ENCODE measurements at places on chromosomes 7 and 10.

DNA sequence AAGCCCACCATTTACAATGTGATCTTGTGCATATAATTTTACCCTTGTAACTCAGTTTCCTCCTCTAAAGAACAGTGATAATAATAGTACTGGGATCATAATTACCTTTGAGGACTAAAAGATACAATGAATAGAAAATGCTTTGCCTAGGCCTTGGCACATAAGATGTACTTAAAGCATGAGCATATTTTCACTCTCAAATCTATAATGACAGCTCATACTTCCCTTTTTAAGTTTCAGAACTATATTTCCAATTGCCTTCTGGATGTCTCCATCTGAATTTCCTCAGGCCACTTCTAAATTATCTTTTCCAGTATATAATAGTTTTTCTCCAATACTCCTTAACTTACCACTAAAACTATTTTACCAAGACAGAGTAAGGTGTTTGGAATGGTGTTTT is 13.3 kb upstream of the ITGB8 start:
- no peak for DNase-seq

DNA sequence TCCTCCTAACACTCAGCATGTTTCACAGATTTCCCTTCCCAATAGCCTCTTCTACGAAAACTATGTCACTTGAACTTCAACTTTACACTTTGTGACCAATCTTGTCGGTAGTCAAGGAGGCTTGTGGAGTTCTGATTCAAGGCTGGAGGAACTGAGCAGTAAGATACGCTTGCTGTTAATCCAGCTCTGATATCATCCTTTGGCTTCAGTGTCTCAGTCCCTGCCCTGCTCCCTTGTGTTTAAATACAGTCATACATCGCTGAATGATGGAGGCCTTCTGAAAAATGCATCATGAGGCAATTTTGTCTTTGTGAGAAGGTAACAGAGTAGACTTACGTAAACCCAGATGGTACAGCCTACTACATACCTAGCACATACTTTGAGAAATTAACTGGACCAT is 173.6 kb downstream of the RNF133 start:
- no peak for DNase-seq

DNA sequence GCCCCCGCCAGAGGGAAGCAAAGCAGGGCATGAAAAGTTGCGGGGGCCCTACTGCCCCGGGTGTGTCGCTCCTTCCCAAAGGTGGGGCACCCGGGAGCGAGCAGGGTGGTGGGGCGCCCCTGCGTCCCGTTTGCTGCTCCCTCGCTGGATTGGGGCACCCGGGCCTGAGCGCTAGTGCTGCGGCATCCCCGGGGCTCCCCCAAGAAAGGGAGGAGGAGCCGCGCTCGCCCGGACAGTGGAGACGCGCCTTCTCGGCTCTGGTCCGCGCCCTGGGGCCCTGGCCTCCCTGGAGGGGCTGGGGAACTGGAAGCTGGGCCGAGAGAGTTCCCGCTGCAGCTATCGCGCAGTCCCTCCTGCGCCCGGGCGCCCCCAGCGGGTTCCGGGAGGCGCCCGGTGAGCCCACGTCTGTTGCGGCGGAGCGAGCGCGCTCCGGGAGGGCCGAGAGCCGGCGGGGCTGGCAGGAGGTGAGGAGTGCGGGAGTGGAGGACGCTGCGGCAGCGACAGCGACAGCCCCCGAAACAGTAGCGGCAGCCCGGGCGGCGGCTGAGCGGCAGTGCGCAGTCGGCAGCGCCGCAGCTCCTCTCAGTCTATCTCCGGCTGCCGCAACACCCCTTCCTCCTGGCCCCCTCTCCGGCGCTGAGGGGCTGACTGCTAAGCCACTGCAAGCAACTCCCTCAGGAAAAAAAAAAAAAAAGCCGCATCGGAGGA is 504 bp upstream of the BMPER start:
- no peak for DNase-seq

DNA sequence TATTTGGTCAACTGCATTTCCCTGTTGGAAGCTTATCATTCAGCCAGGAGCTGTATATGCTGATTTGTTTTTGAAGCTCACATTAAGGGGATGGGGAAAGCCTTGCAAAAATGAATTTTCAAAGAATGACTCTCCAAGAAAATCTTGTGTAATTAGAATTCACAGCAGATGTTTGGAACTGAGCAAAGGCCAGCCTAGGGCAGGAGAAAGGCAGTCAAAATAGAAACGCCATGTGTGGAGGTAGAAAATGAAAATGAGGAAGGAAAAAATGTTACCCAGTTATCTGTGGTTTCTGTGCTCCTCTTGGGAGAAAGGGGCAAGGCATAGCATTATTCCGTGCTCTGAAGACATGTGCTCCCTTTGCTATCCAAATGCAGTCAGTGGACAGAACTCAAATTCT is 93.5 kb downstream of the NRP1 start:
- DNase-seq = no peak

DNA sequence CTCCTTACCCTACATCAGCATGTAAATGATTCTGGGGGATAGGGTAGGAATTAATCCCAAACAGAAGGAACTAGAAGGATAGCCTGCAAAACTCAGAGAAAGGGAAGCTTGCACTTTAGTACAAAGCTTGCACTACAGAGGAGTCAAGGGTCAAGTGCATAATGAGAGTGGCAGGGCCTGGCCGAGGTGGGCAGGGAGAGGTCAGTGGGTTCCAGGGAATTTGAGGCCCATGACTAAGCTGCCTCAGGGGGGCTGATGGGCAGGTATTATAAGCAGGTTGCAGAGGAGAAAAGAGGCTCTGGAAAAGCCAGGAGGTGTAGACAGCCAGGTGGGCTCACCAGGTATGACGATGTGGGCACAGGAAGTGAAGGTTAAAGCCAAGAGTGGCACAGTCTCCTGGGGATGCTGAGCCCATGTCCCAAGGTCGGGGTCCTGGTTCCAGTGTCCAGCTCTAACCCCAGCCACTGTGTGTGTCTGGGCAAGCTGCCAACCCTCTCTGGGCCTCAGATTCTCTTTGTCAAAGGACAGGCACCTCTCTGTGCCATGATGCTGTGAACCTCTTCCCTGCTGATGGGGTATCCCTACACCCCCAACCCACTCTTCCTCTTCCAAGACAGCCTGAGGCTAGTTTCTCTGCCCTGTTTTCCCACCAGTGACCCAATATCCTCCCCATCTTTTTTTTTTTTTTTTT is 32.0 kb upstream of the ELN start:
- DNase-seq = no peak

DNA sequence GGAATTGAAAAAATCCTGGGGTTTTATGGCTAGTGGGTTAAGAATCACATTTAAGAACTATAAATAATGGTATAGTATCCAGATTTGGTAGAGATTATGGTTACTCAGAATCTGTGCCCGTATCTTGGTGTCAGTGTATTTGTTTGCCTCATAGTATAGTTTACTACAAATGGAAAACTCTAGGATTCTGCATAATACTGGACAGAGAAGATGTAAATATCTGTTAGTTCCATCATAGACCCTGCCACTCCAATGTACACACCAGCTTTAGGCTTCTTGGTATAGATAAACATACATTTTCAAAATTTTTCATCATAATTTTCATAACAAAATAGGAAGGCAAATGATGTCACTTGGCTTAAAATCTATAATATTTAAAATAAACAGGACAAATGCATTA is 108.1 kb downstream of the CFTR start:
- DNase-seq = no peak

DNA sequence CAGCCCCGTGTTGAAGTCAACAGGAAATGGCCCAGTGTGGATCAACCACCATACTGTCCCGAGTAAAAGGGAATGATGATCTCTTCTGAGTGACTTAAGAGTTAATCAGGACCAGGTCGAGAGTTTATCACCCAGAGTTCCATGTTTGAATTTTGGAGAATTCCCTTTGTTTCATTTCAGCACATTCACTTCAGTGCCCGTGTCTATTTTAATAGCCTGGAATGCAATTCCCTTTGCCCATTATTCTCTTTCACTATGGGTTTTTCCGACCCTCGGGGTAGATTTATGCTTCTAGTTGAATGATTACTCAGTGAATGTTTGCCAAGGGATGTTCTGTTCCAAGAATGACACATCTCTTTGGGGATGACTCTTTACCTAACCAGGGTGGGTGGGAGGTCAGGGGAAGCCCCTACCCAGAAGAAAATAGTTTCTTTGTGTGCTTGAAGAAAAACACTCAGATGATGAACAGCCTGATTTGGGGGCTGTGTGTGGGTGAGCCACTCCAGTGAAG is 594.9 kb downstream of the INHBA start:
- DNase-seq = no peak

- peak; percentile 68 for DNase-seq
Measured at GRCh38 chr10:24882047-24882698, 70.2 kb downstream of the PRTFDC1 start.

DNA sequence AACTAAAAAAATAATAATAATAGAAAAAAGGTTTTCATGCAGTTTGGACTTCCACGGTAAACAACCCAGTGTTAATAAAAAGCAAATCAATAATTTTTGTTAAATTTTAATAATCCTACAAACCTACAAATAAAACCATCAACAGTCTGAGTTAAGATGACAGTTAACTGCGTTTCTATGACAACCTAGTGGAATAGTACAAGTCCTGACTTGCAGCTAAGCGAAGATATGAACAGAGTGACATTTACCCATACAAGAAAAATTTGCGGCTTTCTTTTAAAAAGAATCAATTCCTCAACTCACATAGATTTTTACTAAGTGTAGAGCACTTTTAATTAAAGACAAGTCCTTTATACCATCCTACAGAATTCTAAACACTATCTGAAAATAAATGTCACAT is 35.6 kb downstream of the VPS41 start:
- DNase-seq = no peak

GRCh38 chr10:62333135-62333889 is 40.9 kb upstream of the ZNF365 start:
- no peak for DNase-seq

GRCh38 chr7:148620749-148621359 is 30.3 kb downstream of the C7orf33 start:
- no peak for DNase-seq

Data from naive thymus-derived CD4-positive, alpha-beta T cell (primary cell).